T-cell (primary cell): ENCODE measurements at places on chromosomes 16 and 17. TPM values are rescaled to one million over a fixed set of nuclear protein-coding genes. Genes with fewer than 3 reads are reported as not detected.

DNA sequence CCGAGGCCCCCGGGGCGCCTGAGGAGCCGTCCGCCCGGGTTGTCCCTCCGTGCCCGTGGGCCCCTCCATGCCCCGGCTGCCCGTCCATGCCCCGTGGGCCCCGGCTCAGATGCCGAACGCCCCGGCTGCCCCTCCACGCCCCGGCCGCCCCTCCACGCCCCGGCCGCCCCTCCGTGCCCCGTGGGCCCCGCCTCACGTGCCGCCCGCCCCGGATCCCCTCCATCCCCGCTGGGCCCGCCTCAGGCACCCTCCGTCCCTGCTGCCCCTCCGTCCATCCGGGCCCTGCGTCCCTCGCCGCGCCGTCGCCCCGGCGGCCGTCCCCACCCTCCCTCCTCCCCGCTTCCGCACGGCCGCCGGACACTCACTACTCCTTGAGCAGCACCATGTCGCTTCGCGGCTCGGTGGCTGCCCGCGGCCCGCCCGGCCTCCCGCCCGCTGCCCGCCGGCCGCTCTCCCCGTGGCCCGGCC lies 382 bp downstream of the PITPNA start:
- no peak for DNase-seq

- no peak for DNase-seq
Measured at GRCh38 chr16:64773184-64773583, 348.7 kb downstream of the CDH11 start.

DNA sequence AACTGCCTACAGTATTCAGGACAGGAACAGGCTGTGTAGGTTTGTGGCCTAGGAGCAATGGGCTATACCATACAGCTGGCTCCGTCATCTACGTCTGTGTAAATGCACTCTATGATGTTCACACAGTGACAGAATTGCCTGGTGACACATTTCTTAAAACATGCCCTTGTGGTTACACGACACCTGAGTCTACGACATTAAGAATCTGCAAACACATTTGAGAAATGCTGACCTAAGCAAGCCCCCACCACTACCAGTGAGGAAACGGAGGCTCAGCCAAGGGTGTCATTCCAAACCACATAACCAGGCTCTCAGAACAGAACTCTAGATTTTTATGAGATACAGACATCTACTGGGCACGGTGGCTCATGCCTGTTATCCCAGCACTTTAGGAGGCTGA lies 23.5 kb downstream of the USP36 start:
- peak; percentile 79 for DNase-seq

The CCDC78 gene
- 17.1 TPM for total RNA-seq

DNA sequence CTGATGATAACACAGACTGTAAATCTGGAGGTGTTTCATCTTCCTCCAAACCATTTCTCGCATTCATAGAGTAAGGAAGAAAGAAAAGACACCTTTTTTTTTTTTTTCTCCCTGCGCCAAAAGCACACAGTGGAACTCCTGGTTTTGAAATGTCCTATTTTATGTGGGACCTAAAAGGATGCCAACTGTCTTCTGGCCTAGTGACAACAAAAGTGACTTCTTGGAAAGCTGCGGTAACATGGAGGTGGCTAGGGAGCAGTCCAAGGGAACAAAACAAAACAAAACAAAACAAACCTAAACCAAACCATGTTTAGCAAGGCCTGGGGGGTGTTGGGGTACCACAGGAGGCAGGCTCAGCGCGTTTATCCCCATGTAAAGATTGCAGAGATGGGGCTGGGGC lies 174.8 kb downstream of the XYLT1 start:
- DNase-seq: no peak

GRCh38 chr17:54028986-54029580 lies 206.4 kb downstream of the KIF2B start:
- no peak for DNase-seq

- no peak for DNase-seq
Measured at GRCh38 chr17:44599298-44600175, 42.3 kb downstream of the FZD2 start.

GRCh38 chr16:11315510-11315909 lies 29.7 kb upstream of the RMI2 start:
- no peak for DNase-seq

DNA sequence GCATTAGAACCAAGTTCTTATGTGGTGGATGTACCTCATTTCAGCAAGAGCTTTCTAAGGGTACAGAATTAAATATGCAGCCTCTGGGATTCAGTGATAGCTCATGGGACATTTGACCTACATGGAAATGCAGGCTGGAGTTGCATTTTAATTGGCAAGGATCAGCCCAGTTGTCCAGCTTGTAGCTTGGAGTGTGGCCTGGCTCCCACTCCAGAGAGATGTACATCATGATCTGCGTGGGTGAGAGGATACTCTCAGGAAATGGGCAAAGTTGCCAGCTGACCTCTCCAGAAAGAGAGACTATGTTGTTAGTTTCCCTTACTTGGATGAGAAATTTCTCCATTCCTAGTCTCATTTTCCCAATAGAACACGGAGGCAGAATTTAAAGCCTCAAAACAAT lies 555.3 kb downstream of the MAF start:
- DNase-seq: no peak

The TP53I13 gene
- 166 TPM for total RNA-seq

- no peak for DNase-seq
Measured at GRCh38 chr16:69329369-69330285, 761 bp downstream of the PDF start.

DNA sequence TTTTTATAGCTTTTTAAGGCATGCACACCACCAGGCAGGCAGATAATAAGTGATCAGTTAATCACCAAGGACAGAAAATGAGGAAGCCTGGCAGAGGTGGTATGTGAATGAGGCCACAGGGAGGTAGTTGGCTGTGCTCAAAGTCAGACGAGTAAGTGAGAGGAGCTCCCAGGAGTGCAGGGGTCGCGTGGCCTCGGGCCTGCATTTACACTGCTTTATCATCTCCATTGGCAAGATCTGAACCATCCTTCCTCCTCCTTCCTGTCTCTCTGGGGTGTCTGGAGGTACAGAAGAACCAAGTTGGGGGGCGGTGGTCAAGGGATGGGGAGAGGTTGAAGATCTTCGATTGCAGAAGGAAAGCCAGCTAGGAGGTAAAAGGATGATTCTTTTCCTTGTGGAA lies 320.1 kb downstream of the SOX9 start:
- no peak for DNase-seq

GRCh38 chr17:50209472-50210239 lies 8.2 kb upstream of the COL1A1 start:
- no peak for DNase-seq

The SLC5A2 gene
- 2.6 TPM for total RNA-seq

GRCh38 chr17:64535357-64535756 lies 28.6 kb downstream of the CEP95 start:
- DNase-seq: no peak

- no peak for DNase-seq
Measured at GRCh38 chr17:73551759-73552158, 92.5 kb downstream of the SDK2 start.

DNA sequence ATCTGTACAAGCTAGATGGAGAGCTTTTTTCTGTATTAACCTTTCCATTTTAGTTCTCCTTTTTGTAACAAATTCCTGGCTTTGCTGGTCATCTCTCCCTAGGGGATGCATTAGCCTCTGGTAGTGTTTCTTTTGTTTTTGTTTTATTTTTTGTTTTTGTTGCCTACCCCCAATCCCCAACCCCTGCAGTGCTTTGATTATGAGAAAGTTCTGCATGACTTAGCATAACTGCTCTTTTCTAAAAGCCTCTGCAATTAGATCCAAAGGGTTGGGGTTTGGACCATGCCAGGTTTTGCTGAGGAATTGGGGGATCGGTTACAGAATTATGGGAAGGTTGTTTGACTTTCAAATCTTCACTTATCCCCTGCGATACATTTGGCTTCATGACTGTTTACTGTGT lies 98.2 kb downstream of the ADAMTS18 start:
- DNase-seq: no peak

- DNase-seq: no peak
Measured at GRCh38 chr17:56119191-56119590, 34.1 kb upstream of the ANKFN1 start.

DNA sequence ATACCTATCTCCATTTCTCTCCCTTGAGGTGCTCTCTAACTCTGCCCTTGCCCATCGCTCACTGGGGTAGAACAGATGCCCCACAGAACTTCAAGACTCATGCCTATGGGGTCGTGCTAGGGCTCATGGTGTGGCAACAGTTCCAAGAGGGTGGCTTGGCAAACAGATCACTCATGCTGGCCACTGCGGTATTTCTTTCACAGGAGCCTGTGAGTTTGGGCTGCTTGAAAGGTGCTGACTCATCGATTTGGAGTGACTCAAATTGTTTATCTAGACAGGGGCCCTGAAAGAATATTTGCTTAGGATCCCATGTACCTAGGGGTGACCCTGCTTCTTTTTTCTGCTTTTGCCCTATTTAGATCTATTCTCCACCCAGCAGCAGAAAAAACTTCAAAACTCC lies 69.9 kb downstream of the IRX5 start:
- no peak for DNase-seq

The ARHGAP23 gene
- 0.88 TPM for total RNA-seq

DNA sequence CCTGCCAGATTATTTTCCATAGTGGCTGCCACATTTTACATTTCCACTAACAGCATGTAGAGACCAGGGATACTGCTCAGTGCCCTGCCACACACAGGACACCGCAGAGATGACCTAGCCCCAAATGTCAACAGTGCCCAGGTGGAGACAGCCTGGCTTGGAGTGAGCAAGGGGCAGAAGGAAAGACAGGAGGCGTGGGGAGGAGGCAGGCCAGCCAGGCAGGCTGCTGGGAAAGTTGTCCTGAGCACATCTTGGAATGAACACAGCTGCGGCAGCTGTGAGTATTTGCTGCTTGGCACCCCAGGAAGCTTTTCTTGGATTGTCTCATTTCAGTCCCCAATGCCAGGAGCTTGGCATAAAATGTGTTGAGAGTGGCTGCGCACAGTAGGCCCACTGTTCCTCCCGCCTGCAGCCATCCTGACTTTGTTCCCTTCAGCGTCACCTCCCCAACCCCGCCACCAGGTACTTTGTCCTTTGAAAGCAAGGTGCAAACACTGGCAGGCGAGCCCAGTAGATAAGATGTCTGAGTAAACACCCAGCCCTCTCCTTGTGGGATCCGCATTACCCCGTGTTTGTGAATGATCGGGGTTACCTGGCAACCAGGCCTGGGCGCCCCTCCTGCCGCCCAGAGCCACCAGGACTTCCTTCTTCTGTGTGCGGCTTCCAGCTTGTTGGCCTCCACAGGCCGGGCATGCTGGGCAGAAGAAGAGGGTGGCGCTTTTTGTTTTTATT lies 114.0 kb downstream of the CMIP start:
- DNase-seq: no peak

DNA sequence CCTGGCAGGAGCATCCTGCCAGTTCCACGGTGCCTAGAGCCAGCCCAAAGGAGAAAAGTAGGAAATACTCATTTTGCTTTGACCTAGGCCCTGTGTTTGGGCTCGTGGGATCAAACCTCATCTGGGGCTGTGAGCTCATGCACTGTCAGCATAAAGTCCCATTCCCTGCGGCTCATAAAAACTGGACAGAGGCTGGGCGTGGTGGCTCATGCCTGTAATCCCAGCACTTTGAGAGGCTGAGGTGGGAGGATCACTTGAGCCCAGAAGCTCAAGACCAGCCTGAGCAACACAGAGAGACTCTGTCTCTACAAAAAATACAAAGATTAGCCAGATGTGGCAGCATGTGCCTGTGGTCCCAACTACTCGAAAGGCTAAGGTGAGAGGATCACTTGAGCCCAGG lies 17.9 kb downstream of the ATP6V0D1 start:
- no peak for DNase-seq

GRCh38 chr16:4814046-4814445 lies 11.6 kb upstream of the ROGDI start:
- DNase-seq: no peak

DNA sequence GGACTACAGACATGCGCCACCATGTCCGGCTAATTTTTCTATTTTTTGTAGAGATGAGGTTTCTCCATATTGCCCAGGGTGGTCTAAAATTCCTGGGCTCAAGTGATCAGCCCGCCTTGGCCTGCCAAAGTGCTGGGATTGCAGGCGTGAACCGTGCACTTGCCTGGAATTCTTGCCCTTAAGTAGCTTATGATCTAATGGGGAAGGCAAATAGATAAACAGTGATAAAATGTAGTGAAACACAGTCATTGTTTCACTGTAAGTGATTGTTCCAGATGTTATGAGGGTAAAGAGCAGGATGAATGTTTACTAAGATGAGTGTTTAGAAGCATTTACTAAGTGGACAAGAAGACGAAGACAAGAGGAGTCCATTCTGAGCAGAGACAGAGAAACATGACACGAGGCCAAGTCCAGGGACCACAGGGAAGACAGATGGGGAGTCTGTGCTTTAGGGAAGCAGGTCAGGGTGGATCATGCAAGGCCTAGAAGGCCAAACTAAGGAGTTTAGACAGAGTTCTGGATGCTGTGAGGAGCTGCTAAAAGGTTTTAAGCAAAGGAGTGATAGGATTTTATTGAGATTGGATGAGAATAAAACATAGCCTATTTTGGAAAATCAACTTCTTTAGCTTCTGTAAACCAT lies 36.9 kb downstream of the YPEL2 start:
- no peak for DNase-seq

DNA sequence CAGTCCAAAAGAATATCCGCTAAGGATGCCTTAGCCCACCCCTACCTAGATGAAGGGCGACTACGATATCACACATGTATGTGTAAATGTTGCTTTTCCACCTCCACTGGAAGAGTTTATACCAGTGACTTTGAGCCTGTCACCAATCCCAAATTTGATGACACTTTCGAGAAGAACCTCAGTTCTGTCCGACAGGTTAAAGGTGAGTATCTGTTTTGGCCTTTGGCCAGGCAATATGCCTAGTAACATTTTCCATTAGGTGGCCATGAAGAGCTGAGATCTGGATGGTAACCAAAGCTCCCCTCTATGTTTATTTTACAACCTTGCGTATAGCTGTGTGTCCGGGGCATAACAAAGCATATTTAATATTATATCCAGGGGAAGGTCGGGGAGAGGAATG lies 128.0 kb upstream of the TMEM97 start:
- DNase-seq: no peak

- no peak for DNase-seq
Measured at GRCh38 chr16:27427538-27427937, 25.6 kb downstream of the IL21R start.

DNA sequence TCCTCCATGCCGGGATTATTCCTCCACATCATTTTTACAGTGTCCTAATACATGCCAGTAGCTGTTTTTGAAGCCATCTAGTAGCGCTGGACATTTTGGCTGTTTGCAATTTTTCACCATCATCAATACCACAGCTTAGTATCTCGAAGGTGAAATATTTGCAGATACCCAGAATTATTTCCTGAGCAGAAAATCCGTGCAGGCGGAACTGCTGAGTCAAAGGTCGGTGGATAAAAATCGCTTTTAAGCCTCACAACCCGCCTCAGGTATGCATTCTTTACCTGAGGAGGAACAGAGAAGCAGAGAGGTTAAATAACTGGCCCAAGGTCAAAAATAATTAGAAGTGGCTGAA lies 584 bp upstream of the TNRC6A start:
- no peak for DNase-seq

DNA sequence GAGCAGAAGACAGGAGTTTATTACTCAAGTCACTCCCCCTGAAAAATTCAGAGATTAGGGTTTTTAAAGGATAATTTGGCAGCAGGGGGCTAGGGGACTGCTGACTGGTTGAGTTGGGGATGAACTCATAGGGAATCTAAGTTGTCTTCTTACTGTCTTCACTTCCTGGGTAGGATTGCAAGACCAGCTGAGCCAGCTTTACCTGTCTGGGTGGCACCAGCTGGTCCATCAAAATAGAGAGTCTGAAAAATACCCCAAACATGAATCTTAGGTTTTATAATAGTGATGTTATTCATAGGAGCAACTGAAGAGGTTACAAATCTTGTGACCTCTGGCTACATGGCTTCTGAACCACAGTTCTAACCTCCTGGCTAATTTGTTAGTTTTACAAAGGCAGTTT lies 157.9 kb downstream of the PPM1E start:
- DNase-seq: no peak

- DNase-seq: no peak
Measured at GRCh38 chr17:82007228-82007494, 15.5 kb downstream of the CENPX start.
